NCI-H187 (cell line): ENCODE measurements at places on chromosomes 7 and 10.

DNA sequence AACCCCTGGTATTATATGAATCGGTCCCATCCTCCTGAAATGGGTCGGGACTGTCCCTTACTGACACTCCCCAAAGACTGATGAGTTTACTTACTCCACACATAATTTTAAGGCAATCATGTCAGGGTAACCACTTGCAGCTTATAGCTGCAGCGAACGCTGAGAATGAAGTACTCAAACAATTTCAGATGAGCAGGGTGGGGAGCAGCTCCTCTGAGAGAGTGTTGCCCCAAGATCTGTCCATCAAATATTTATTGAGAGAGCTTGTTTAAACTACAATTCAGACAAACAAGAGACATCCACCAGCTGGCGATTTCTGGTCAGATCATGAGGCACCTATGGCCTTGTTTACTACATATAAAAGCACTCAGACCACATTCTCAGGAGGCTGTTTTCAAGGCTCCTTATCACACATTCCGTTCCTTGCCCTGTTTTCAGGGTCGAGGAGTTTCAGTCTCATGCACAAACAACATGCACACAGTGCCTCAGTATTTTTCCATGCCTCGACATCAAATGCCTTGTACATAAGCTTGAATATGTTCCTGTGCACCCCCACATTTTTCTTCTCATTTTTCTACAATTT, 80.1 kb downstream of the THSD7A start:
- no peak for DNase-seq

GRCh38 chr7:25994433-25994994, 157.5 kb upstream of the NFE2L3 start:
- DNase-seq, result no peak

- DNase-seq, result no peak
Measured at GRCh38 chr7:149209518-149210269, 14.3 kb downstream of the ZNF282 start.

- no peak for DNase-seq
Measured at GRCh38 chr10:113562704-113563103, 9.9 kb downstream of the HABP2 start.

GRCh38 chr7:90660819-90661218, 64.7 kb downstream of the CDK14 start:
- no peak for DNase-seq

GRCh38 chr10:43249962-43250614, 16.8 kb downstream of the RASGEF1A start:
- no peak for DNase-seq

GRCh38 chr7:2559283-2559950, 638 bp downstream of the IQCE start:
- DNase-seq, result no peak

DNA sequence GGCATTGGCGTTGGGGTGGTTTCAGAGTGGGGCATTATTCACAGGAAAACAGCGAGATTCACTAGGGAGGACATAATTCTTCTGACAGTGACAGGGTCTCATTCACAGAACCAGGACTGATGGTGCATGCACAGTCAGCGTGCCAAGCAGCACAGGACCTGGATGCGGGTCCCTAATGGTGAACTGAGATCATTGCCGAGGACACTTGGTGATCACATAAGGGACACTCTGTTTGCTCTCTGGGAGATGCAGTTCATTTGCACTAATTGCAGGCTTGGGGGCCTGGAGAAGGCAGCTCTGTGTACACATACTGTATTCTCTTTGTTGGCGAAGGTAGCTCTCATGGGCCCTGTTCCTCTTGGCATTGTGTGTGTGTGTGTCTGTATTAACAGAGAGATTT, 716.1 kb downstream of the PHTF2 start:
- peak; percentile 16 for DNase-seq

- peak; percentile 22 for DNase-seq
Measured at GRCh38 chr7:116403265-116403664, 96.3 kb upstream of the CAV2 start.

- no peak for DNase-seq
Measured at GRCh38 chr7:142868188-142868985, 13.5 kb downstream of the EPHB6 start.

GRCh38 chr7:154440058-154440457, 387.9 kb downstream of the DPP6 start:
- DNase-seq, result no peak

GRCh38 chr10:99711129-99711719, 20.7 kb downstream of the COX15 start:
- no peak for DNase-seq

- peak; percentile 46 for DNase-seq
Measured at GRCh38 chr10:110007701-110008517, at the start of gene ADD3. Gene ADD3 (plus strand): TSS chr10:110007984. CDS start chr10:110100654, 92,670 bp downstream.

DNA sequence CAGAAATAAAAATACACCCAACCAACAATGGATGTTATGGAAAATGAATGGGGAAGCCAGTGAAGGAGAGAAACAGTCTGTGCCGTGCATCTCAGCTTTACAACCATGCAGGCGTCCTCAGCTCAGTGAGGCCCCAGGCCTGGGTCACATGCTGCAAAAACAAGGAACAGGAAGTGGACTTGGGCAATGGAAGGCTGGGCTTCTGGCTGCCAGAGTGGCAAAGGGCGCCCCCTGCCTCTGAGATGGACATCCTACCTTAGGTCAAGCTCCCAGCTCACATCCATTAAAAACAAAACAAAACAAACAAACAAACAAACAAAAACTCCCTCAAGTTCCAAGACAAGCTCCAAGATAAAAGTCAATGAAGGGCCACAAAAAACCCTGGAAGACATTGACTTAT, 54.7 kb upstream of the AFAP1L2 start:
- DNase-seq, result no peak

DNA sequence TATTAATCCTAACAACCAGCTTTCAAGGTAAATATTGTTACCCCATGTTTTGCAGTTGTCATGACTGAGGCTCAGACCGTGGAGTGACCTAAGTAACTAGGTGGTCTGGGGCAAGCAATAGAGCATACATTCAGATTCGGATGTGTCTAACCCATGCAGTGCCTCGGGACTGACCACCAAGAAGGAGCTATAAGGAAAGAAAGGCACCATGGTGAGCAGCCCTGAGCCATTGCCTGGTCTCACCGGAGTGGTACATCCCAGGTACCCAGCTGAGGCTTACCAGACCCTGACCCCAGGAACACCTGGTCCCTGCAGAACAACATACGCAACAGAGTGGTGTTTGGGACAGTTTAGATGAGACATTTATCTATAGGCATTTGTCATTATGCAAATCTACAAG, 175.5 kb upstream of the ZMIZ1 start:
- no peak for DNase-seq

DNA sequence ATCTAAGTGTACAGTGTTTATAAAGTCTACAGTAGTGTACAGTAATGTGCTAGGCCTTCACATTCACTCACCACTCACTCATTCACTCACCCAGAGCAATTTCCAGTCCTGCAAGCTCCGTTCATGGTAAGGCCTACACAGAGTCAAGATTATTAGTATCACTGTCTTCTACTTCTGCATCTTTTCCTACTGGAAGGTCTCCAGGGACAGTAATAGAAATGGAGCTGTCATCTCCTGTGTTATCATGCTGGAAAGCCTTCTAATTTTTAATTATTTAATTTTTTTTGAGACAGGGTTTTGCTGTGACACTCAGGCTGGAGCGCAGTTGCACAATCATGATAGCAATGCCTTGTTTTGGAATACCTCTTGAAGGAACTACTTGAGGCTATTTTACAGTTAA, 207.0 kb downstream of the HTR7 start:
- DNase-seq, result no peak

DNA sequence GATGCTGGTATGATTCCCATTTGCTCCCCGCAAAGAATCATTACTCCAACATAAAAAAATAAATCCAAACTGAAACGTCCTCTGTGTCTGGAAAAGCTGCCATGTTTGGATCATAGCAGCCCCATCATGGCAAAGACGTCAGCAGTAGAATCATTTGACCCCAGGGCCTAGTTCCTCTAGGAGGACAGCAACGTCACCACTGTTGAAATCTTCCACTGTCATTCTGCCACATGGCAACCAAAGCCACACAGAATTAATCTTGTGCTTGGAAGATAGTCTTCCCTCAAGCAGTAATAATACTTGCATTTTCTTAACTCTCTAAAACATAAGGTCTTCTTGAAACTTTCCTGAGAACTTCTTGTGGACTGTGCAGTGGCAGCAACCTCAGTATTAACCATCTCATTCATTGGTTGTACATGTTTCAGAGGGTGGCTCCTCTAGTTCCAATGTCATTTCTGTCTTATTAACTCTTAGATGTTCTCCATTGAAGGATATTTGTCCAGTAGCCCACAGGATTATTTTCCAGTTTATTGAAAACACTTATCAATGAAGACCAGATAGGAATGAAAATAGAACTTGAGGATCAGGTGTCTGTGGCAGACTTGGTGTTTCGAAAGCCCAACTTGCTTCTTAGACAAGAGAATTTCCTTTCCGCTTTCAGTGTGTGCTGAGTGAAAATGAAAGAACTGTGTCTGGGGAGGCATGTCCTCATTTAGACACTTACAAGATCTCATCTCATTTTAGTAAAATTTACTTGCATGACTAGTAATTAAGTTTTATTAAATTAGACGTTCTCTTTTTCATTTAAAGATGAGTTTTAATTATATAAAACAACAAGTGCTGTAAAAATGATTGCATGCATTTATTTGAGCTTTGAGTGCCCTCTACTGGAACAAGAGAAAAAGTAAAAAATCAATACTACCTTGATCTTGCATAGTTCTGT, 28.9 kb upstream of the INHBA start:
- no peak for DNase-seq
